Stimulated activated naive CD4-positive, alpha-beta T cell treated with Interleukin-2 at 50 U/mL for 16 hours (primary cell): ENCODE measurements at places on chromosomes 3 and 15.
A peak's percentile ranks its signal among the peaks of the same experiment; 100 is the strongest.

- no peak for DNase-seq
These were observed 68.9 kb upstream of the ZNF280D start for GRCh38 chr15:56802161-56802560.

DNA sequence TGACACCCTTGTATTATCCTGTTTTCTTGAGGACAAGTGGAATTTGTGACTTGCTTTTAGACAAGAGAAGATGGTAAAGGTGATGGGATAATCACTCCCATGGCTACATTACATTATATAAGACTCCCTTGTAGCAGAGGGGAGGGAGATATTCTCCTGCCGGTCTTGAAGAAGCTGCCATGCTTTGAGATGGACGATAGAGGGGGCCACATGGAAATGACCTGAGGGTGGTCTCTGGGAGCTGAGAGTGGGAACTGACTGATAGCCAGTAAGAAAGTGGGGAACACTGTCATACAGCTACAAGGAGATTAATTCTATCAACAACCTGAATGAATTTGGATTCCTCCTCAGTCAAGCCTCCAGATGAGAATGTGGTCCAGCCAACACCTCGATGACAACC, 540.1 kb downstream of the NTRK3 start:
- DNase-seq: no peak

DNA sequence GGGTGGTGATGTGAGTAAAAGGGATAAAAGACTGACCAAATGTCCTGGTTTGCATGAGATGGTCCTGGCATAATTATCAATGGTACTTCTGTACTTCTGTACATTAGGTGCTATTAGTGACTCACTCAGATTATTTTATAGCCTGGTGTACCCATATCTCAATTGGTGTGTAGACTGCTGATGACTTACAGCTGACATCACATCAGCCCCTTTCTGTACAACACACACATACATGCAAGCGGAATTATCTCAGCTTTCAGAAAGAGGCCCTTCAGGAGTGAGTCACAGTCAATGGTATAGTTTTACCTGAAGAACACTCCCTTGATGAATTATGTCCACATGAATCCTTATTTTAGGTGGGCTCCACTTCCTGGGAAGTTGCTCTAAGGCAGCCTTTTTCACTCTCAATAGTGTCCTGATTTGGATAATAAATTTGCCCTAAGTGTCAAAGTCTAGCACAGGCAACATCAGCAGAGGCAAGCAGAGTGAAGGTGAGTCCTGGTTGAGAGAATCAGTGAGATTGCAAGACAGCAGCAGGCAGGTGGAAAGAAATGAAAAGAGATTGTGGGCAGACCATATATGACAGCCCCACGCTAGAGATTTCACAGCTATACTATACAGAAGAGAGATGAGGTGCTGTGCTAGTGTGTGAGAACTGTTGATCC, 137.0 kb downstream of the ZPLD1 start:
- DNase-seq: no peak

DNA sequence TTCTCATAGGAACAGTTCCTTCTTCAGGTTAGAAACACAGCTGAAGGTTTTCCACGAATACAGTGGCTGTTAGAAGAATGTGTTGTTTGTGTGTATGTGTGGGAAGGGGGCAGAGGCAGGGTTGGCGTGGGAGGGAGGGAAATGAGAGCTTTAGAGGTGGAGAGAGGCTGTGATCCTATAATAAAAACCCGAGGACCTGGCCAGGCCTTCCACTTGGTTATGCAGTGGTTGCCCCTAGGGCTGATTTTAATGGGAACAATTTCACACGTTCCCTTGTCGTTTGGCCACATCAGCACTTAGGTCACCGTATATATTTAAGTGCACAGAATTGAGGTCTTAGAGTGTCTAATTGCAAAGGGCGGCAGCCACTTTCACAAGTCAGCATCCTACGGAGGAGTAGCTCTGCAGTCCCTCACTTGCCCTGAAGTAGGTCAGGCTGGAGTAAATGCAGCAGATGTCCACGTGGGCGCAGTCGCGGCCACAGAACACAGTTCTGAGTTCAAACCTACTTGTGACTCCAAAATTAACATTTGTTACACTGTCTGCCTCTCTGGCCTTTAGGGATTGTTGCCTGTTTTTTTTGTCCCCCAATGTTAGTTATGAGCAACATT, 85.6 kb downstream of the PDCD6IP start:
- no peak for DNase-seq

DNA sequence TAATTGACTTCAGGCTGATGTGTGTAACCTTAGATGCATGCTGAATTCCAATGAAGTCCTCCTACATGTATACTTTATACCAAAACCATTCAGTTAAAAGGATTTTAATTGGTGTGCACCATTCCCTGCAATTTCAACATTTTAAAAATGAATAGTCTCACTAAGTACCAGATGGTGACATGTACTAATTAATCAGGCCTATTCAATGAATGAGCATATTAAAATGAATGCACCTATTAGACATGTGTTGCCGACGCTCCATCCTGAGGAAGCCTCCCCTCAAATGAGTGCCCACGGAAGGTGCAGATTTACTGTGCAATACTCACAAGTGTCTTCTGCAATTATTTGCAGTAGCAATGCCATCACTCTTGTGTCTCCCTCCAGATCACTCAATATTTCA, 124.7 kb upstream of the TSPAN3 start:
- no peak for DNase-seq

DNA sequence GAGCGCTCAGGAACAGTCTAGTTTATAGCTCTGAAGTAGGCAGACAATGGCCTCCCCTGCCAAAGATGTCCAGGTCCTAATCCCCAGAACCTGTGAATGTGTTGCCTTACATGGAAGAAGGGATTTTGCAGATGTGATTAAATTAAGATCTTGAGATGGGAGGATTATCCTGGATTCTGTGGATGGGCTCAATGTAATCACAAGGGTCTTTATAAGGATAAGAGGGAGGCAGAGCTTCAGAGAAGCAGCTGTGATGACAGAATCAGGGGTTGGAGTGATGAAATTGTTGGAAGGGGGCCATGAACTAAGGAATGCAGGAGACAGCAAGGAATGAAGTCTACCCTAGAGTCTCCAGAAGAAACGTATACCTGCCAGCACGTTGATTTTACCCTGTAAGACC, 14.0 kb upstream of the GK5 start:
- DNase-seq: no peak

- DNase-seq: no peak
These were observed 785 bp upstream of the IQCF5 start for GRCh38 chr3:51876186-51876585.

DNA sequence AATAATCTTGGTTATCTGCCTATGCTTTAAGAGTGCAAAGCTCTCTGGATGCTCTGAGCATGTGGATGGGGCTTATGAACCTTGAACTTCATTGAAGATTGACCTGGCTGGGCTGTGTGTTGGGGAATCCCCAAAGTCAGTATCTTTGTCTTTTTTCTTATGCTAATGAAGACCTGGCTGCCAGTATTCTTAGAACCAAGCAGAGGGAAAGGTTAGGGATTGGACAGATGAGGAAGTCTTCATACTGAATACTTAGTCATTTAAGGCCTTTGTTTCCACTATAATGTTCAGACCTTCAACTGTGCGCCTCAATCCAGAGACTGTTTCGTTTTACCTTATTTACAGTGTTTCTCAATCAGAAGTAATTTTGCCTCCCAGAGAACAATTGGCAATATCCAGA, 42.5 kb upstream of the CMTM7 start:
- DNase-seq: no peak

- DNase-seq: no peak
These were observed 62.0 kb upstream of the ACP3 start for GRCh38 chr3:132255041-132255745.

GRCh38 chr3:31974964-31975363, 6.1 kb downstream of the OSBPL10 start:
- no peak for DNase-seq

GRCh38 chr3:143145906-143146305, 26.3 kb downstream of the CHST2 start:
- no peak for DNase-seq

GRCh38 chr3:30350011-30350410, 256.4 kb upstream of the TGFBR2 start:
- DNase-seq: no peak

DNA sequence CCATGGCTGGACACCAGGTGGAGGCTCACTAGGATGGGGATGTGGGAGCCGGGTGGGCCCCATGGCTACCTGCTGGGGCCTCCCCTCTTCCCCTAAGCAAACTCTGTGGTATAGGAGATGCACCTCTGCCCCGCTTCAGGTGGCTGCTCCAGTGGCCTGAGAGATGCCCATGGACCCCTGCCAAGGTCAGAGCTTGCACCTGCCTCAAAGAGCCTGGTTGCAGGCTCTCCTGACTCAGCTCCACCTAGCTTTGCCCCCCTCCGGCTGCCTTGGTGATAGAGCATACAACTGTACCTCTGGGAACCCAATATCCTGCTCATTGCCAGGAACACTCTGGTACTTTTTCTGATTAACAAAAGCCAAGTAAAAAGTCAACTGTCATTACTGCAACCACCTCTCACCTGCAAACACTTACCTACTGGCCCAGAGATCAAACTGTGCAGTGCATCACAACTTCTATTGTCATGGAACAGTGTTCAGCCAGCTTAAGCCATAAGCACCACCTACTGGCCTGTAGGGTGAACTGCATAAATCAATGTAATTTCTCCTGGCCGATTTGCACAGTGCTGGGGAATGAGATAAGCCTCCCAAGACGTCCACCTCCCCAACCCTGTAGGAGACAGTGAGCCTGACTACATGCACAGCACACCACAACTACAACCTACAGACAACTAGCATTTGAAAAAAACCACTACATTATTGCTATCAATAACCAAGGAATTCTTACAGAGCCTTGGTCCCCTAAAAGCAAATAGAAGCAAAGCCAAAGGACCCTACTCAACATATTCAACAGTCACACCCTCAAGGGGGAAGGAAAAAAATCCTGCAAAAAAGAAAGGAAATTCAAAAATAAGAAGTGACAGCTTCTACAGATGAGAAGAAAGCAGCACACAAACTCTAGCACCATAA, 352.4 kb upstream of the ARHGEF26 start:
- peak; percentile 6 for DNase-seq

GRCh38 chr3:129077222-129077621, 16.6 kb downstream of the GP9 start:
- DNase-seq: no peak

GRCh38 chr3:157857440-157857839, 248.8 kb downstream of the SHOX2 start:
- no peak for DNase-seq

DNA sequence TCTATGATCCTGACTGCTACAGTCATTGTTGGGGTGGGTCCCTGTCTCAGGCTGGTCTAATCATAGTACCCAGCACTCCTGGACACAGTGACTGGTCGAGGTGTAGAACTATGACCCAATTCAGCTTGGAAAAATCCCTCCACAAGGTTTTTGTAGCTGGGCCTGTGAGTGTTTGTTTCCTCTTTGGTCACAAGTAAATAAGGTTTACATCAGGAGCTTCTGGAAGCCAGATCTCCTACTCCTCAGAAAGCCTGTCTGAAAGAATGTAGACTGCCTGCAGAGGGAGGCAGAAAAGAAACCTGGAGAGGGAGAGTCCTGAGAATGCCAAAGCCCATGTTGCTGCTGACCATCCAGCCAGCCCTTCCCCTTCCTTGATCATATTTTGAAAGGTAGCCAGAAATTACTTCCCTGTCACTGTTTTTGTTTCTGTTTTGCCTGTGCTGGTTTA, 123.2 kb downstream of the RAP2B start:
- no peak for DNase-seq

DNA sequence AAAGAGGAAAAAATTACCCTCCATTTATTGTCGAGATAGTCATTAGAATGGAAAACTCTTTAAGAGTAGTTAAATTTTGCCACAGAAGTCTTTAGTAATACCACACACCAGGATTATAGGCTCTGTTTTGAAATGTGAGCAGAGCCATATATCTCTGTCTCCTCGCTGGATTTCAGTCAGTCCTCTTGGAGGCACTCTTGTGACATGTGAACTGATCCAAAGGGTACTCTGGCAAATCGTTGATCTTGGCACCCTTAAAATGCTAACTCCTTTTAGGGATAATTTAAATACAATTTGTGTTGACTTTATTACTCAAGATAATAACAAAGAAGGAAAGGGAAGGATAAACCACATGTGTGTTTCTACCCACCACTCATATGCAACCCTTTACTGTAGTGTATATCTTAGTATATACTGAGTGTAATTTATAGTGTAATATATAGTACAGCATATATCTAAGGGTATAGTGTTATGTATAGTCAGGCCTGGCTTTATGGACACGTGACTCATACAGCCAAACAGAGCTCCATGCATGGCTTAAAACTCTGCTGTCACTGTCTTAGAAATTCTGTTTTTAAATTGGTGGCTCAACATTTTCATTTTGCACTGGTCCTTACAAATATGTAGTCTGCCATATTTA, 12.3 kb upstream of the KPNA4 start:
- DNase-seq: no peak

- DNase-seq: no peak
These were observed 192.9 kb upstream of the SLITRK3 start for GRCh38 chr3:165389064-165389463.

DNA sequence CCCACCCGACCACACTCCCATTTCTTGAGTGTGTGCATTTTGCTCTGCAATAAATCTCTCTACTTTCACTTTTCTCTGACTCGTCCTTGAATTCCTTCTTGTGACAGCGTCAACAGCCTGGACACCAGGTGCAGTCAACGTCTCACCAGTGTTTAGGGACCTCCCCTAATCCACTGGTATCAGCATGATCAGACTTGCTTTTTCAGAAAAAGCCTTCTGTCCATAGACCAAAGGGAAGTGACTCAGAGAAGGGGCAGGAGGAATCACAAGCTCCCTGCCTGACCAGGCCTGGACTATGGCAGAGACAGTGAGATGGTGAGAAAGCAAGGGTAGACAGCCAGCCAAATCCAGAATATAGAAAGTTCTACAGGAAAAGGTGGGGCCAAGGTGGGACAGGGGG, 15.5 kb downstream of the CCR5 start:
- no peak for DNase-seq

DNA sequence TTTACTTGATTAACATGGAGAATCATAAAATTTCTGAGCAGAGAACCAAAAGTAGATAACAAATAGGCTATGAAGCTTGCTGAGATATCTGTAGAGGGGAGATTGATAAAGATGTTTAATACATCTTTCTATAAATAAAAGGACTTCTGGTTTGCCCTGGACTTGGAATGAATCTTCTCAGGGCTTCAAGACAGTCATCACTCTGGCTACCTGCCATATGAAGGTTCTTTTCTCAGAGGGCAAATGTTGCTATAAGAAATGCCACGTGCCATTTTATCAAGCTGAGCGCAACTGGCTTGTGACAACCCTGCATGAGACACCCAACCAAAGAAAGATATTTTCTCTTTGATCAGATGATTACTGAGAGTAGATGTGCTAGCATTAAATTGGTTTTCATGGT, 192.5 kb downstream of the WNT5A start:
- DNase-seq: no peak

GRCh38 chr15:61996056-61996635, 64.1 kb downstream of the VPS13C start:
- no peak for DNase-seq

- DNase-seq: no peak
These were observed 3.4 kb upstream of the OGG1 start for GRCh38 chr3:9746330-9746729.
